Cerebellar nuclear complex (tissue), 1 donor: ENCODE measurements at places on chromosomes 5 and 9.
A peak's percentile ranks its signal among the peaks of the same experiment; 100 is the strongest.

- no peak for DNase-seq
Measured at GRCh38 chr9:127953154-127953553, 15.5 kb upstream of the DPM2 start.

- no peak for DNase-seq
Measured at GRCh38 chr5:141914797-141915196, 8.9 kb upstream of the DELE1 start.

DNA sequence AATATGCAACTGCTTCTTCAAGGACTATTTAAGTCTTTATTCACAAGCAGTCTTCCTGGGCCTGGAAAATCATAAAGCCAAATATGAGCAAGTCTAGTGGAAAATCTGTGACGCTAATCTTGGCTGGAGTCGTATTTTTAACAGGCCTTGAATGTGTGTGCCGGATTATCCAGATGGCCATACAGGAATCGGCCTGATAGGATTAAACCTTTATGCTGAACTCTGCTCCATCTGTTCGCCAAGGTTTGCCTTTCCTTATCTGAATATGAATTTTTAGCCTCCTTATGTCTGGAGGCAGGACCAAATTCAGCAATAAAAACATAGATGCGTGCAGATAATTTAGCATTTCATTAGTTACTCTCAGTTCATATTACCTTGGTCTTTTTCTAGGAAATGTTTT is 294.5 kb downstream of the EBF1 start:
- peak; percentile 98 for DNase-seq

- no peak for DNase-seq
Measured at GRCh38 chr9:74499770-74500583, 2.8 kb downstream of the RORB start.

DNA sequence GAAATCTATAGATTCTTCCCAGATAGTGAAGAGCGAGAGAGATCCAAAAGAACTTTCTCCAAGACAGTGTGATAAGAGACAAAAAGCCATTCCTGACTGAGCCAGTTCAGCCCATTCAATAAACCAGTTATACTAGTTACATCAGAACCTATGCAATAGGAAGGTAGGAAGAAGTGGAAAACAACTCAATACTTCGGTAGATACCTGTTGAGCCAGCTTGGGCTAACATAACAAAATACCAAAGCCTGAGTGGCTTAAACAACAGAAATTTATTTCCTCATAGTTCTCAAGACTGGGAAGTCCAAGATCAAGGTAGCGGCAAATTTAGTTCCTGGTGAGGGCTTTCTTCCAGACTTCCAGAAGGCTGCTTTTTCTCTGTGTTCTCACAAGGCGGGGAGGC is 214.5 kb upstream of the GRAMD2B start:
- no peak for DNase-seq

GRCh38 chr9:16640649-16641048 is 229.8 kb downstream of the BNC2 start:
- no peak for DNase-seq

GRCh38 chr5:107278774-107279173 is 392.0 kb downstream of the EFNA5 start:
- DNase-seq, result no peak

DNA sequence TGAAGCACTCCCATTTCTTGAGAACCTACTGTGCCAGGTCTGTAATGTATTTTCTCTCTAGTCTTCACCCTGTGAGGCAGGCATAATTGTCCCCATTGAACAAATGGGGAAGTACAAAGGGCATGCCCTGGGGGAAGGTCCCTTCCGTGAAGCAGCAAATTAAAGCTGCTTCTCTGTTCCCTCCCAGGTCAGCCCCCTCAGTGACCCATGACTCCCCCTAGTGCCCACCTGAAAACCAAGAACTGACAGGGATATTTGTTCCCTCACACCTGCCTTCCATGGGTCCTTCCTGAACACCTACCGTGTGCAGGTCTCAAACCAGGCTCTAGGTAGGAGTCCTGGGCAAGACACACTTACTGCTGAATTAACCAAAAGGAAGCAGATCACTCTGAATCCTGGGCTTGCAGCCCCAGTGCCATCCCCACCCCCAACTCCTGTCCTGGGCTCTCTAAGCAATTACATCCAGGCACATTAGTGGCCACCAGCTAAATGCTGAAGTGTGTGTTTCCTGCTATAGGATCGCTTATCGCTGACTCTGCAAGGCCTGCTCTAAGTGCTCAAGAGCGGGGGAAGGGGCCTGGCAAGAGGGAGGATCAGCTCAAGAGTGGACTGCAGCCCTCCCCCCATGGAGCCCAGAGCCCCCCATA is 254.8 kb downstream of the CDK5RAP2 start:
- DNase-seq, result no peak

GRCh38 chr5:35745660-35746059 is 111.0 kb upstream of the IL7R start:
- DNase-seq, result no peak

DNA sequence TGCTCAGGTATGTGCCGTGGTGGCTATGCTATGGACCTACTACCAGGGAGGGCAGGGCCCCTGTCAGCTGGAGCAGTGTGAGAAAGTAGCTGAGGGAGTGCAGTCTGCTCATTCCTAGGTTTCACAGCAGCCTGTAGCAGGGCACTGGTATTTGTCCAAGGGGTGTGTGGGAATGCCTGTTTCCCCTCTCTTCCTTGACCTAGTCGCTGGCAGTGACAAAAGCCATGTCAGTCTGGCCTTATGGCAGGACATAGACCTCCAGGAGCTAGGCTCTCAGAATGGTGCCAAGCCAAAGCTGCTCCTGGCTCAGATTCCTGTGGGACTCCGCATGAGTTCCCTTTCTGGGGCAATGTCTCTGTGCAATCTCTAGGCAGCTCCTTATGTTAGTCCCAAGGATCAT is 253.9 kb upstream of the TYRP1 start:
- no peak for DNase-seq

DNA sequence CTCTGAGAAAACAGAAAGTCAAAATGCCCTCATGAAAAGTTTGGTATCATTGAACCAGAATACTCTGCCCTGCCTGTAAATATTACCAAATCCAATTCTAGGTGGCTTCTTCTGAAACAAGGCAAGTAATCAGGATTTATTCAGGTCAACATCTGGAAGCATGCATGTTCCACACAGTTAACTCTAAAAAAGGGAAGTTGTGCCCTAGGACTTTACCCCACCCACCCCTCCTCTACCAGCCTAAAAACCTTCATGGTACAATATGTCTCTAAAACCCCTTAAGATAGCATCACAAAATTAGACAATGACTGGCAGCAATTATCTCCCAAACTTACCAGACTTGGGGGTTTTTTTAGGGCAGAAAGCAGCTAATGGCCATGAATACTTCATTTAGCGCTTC is 414.8 kb upstream of the SLC30A5 start:
- DNase-seq, result no peak
